ENCODE measurements at places on chromosomes 16 and 17. TPM values are rescaled to one million over a fixed set of nuclear protein-coding genes. Genes with fewer than 3 reads are reported as not detected.
A peak's percentile ranks its signal among the peaks of the same experiment; 100 is the strongest.

GRCh38 chr16:2340564-2341455, at the start of gene ABCA3:
ABCA3 (minus strand) TSS chr16:2340728; CDS start chr16:2326466, 14,262 bp downstream.
- DNase-seq: peak; percentile 97

DNA sequence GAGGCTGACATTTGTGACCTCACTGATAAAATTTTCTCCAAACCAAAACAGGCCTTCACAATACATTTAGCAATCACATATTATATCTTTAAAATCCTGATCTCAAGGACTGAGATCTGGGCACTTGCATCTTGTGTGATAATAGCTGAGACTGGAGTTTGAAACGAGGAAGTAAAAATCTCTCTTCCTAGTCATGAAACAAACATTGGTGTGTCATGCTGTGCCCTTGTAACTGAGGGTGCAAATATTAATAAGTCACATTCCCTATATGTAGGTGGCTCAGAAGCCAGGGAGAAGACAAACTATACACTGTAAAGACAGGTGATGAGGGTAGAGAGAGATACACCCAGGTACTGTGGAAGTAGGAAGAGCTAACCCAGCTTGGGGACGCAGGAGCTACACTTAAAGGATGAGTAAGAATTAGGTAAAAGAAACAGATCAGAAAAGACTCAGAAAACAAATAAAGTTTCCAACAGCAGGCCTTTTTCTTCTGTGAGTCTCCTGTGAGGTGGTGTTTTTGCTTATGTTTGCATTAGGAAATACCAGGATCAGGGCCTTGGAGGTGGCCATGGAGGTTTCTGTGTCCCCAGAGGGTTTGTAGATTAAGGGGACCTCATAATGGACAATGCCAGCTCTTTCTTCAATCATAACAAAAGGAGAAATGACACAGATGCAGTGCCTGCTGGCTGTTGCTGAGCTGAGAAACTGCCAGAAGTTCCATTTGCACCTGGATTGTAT, 335.7 kb downstream of the GRIN2A start:
- DNase-seq: no peak

DNA sequence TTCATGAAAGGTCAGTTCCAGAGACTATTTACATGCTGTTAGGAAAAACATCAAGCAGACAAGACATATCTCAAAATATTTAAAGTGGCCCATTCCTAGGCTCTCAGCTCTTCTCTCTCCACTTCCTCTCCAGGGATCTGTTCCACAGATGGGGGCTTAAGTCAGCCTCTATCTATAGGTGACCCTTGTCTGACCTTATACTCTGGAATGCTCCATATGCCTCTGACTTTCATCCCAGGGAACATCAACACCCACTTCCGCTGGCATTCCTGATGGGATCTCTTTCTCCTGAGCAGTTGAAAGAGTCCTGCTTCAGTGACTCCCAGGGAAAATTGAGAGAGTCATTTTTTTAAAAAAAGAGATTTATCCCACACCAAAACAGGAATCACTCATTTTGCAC, 11.5 kb upstream of the WIPI1 start:
- DNase-seq: no peak

DNA sequence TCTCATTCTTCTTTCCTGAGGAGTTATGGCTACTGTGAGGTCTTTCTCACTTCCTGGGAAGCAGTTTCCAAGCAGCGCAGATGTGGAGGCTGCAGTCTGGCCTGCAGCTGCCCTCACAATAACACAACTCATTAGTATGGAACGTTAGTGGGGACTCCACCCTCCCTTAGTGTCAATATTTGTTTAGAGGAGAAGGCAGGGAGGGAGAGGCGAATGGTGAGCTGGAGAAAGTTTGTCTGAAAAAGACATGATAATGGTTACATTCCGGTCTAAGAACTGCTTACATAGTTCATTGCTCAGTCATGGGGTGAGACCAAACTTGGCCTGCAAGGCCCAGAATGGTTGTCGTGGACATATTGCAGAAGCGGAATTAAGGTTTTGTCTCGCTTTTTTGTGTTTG, 170.2 kb downstream of the HS3ST3B1 start:
- DNase-seq: no peak

Gene WNK4
- total RNA-seq: 1.9 TPM

DNA sequence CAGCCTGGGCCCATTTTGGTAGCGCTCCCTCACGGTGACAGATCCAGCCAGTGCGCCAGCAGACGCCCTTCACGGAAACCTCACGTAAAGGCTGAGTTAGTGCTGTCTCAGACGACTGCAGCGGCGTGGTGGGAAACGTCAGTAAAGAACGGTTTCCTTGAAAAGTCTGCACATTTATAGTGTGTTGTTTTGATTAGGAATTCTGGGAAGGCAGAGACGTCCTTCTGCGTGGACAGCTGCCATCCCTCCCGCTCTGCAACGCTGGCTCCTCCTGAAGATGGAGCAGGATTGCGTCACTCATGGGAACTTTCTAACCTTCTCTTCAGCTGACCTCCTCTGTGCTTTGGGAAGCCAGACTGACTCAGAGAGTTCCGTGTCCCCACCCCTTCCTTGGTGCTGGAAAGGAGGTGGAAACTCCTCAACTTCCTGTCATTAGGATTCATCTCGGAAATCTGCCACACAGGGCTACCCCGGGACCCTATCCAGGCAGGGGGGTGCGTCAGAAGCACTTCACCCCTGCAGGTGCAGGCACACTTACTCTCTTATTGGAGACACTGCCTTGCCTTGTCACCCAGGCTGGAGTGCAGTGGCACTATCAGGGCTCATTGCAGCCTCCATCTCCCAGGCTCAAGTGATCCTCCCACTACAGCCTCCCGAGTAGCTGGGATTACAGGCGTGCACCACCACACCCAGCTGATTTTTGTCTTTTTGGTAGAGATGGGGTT, 24.3 kb upstream of the CRISPLD2 start:
- DNase-seq: no peak

All from H9 (cell line).